ENCODE measurements at places on chromosomes 16 and 17. TPM values are rescaled to one million over a fixed set of nuclear protein-coding genes. Genes with fewer than 3 reads are reported as not detected.

Gene CES4A
- total RNA-seq = 25.0 TPM

Gene TP53TG3F
- 2.0 TPM for total RNA-seq

Gene CD7
- total RNA-seq = 2.3 TPM

Gene DPEP3
- total RNA-seq = 127 TPM

Gene USP43
- 7.2 TPM for total RNA-seq

DNA sequence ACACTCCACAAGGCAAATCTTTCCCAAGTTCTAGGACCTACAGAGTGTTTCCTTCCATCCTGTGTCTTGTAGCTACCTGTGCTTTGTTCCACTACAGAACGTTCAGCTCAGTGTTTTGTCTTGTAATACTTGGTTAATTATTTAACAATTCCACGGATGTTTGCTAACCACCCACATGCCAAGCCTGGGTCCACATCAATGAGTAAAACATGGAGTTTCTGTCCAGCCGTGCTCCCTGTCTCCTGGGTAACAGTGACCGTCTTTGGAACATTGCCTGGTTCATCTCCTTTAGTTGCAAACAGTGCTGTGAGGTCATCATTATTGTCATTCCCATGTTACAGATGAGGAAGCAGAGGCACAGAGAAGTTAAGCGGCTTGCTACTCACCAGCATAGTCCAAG lies 41.3 kb downstream of the IRF8 start:
- H3K4me3 ChIP-seq = no peak overlapping the region
- DNase-seq = no peak
- peaks cover 6% of the 10 kb centered on the region for H3K4me1 ChIP-seq

GRCh38 chr16:48279199-48279598 lies 31.9 kb upstream of the ABCC11 start:
- no peak for DNase-seq
- no peaks in the 10 kb centered on the region for H3K4me1 ChIP-seq
- H3K27me3 ChIP-seq = no peaks in the 10 kb centered on the region
- no peaks in the 10 kb centered on the region for H3K36me3 ChIP-seq

GRCh38 chr16:67718668-67719047 lies 458 bp downstream of the GFOD2 start:
- peak overlapping the region; percentile 98 for H3K4me3 ChIP-seq
- H3K27ac ChIP-seq = no peak overlapping the region
- no peaks in the 10 kb centered on the region for H3K36me3 ChIP-seq
- DNase-seq = peak; percentile 20
- no peaks in the 10 kb centered on the region for H3K27me3 ChIP-seq

GRCh38 chr17:57315061-57316015 lies 59.0 kb downstream of the MSI2 start:
- no peaks in the 10 kb centered on the region for H3K36me3 ChIP-seq
- H3K4me1 ChIP-seq = peaks cover 4% of the 10 kb centered on the region
- no peaks in the 10 kb centered on the region for H3K27me3 ChIP-seq

DNA sequence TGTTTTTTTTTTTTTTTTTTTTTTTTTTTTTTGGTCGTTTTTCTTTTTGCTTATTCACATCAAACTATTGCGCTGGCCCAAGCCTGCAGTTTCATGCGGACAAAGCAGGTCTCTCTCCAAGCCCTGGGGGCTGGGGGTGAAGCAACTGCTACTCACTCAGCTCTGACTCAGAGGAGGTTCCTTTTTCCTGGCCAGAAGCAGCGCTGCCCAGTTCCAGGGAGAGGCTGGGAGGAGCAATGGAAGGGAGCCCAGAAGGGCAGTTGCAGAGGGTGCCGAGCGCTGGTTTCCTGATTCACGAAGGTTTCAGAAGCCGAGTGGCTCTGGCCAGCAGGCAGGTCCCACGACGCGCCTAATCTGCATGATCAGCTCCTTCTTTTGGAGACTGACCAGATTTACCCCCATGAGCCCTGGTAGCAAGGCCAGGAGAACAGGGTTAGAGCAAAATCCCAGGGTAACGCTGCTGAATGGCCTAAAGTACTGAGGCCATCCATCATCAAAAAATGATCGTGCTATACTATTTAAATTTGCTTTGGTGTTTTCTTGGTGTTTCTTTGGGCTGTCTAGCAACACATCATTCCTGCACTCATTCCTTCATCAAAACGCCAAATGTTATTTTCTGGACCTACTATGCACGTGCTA lies 144.7 kb upstream of the SOX9 start:
- H3K36me3 ChIP-seq = no peaks in the 10 kb centered on the region
- no peaks in the 10 kb centered on the region for H3K27me3 ChIP-seq
- no peak overlapping the region for H3K4me3 ChIP-seq
- DNase-seq = peak; percentile 47
- no peak overlapping the region for H3K27ac ChIP-seq

GRCh38 chr17:80758481-80759376 lies 214.1 kb downstream of the RPTOR start:
- H3K27me3 ChIP-seq = no peaks in the 10 kb centered on the region
- H3K4me3 ChIP-seq = no peak overlapping the region
- H3K27ac ChIP-seq = no peak overlapping the region
- H3K4me1 ChIP-seq = no peaks in the 10 kb centered on the region
- no peak for DNase-seq

GRCh38 chr16:80023865-80024264 lies 423.3 kb upstream of the MAF start:
- peak overlapping the region; percentile 28 for H3K27ac ChIP-seq
- DNase-seq = peak; percentile 59
- H3K4me3 ChIP-seq = no peak overlapping the region
- no peaks in the 10 kb centered on the region for H3K27me3 ChIP-seq
- no peaks in the 10 kb centered on the region for H3K36me3 ChIP-seq
- H3K4me1 ChIP-seq = peaks cover 4% of the 10 kb centered on the region

- no peaks in the 10 kb centered on the region for H3K27me3 ChIP-seq
- H3K36me3 ChIP-seq = no peaks in the 10 kb centered on the region
- no peak for DNase-seq
- no peak overlapping the region for H3K27ac ChIP-seq
- no peak overlapping the region for H3K4me3 ChIP-seq
Measured at GRCh38 chr16:19105891-19106624, 7.7 kb upstream of the ITPRIPL2 start.

GRCh38 chr17:59629174-59629573 lies 9.5 kb downstream of the CLTC start:
- peaks cover 28% of the 10 kb centered on the region for H3K4me1 ChIP-seq
- no peak overlapping the region for H3K27ac ChIP-seq
- H3K27me3 ChIP-seq = no peaks in the 10 kb centered on the region
- no peaks in the 10 kb centered on the region for H3K36me3 ChIP-seq
- H3K4me3 ChIP-seq = no peak overlapping the region

DNA sequence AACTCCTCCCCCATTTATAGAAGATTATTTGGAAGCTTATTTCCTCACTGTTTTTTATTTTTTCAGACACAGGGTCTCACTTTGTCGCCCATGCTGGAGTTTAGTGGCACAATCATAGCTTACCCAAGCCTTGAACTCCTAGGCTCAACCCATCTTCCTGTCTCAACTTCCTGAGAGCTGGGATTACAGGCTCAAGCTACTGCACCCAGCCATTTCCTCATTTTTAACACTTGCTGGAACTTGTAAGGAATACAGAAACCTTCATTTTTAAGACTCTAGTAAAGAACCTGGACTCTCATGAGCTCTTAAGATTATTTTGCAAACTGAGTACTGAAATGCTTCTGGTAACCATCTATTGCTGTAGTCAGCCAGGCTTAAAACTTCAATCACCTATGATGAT lies 29.9 kb downstream of the KANSL1 start:
- no peaks in the 10 kb centered on the region for H3K27me3 ChIP-seq
- no peak for DNase-seq
- H3K4me3 ChIP-seq = no peak overlapping the region
- peaks cover 30% of the 10 kb centered on the region for H3K4me1 ChIP-seq
- no peaks in the 10 kb centered on the region for H3K36me3 ChIP-seq

GRCh38 chr17:45221081-45222013 lies at the start of gene FMNL1:
Gene FMNL1, plus strand, starts transcription at chr17:45221885. Its CDS starts 240 bp downstream, at chr17:45222125.
- H3K27ac ChIP-seq = no peak within 1 kb of the TSS
- peak within 1 kb of the TSS; percentile 59 for H3K4me3 ChIP-seq
- no peaks in the 10 kb centered on the region for H3K27me3 ChIP-seq
- peak; percentile 47 for DNase-seq

DNA sequence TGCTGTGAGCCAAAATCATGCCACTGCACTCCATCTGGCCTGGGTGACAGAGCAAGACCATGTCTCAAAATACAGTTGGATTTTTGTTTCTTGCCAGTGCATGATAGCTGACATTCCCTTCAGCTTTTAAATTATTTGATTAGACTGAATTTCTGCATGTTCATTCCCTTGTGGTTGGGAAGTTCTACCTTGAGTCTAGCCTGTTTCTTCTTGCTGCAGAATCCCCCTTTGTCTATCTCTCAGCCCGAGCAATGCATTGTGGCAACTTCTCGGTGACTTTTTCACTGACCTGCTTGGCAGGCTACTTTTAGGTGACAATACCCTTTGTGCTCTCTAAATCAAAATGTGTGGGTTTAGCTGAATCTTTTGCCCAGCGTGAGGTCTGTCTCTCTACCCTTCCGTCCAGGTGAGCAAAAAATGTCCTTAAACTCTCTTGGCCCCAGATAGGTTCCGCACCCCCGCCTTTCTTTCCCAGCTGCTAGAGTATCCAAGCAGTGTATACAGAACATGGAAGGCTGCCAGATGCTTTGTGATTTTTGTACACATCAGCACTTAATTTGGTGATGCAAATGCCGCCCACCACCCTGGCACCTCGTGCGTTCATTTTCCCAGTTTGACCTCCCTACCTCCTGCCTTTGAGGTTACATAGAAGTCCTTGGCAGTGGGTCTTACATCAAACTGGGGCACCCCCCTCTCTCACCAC lies 130.2 kb downstream of the ABCC6 start:
- H3K27ac ChIP-seq = peak overlapping the region; percentile 72
- no peak overlapping the region for H3K4me3 ChIP-seq
- DNase-seq = peak; percentile 77
- H3K36me3 ChIP-seq = no peaks in the 10 kb centered on the region
- H3K27me3 ChIP-seq = no peaks in the 10 kb centered on the region
- peaks cover 42% of the 10 kb centered on the region for H3K4me1 ChIP-seq

- peaks cover 39% of the 10 kb centered on the region for H3K4me1 ChIP-seq
- no peak for DNase-seq
- H3K36me3 ChIP-seq = no peaks in the 10 kb centered on the region
- H3K27me3 ChIP-seq = no peaks in the 10 kb centered on the region
Measured at GRCh38 chr16:85089525-85089924, 22.7 kb downstream of the CIBAR2 start.

DNA sequence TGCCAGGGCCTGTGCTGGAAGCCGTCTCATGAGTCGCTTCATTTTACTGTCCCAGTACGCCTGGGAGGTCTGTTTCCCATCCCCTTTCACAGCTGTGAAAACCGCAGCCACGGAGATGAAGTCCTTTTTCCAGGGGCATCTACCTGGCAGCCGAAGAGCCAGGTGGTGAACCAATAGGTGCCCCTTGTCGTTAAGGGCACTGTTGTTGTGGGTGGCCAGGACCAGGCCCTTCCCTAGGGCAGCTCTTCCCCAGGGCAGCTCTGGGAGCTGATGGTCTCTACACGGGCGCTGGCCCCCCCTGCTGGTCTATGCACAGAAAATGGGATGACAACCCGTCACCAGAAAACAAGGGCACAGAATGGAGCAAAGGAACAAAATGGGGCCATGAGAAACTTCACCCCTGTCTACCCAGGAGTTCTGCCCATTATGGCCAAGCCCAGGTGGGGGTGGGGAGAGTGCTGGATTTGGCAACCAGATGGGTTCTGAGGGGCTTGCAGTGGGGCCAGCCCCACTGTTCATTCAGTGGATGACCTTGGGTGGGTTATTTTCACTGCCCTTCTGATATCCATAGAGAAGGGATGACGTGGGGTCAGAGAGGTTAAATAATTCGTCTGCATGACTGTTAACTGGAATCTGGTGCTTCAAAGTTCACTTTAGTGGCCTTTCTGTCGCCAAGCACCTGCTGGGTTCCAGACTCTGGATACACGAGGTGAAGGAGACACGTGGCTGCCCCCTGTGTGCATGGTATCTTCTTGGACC lies 11.5 kb downstream of the RMI2 start:
- H3K27me3 ChIP-seq = no peaks in the 10 kb centered on the region
- no peak overlapping the region for H3K4me3 ChIP-seq
- peaks cover 24% of the 10 kb centered on the region for H3K4me1 ChIP-seq
- no peaks in the 10 kb centered on the region for H3K36me3 ChIP-seq
- DNase-seq = peak; percentile 75

GRCh38 chr16:17345043-17345442 lies 125.7 kb downstream of the XYLT1 start:
- no peaks in the 10 kb centered on the region for H3K36me3 ChIP-seq
- peaks cover 22% of the 10 kb centered on the region for H3K4me1 ChIP-seq
- DNase-seq = peak; percentile 81
- H3K27me3 ChIP-seq = no peaks in the 10 kb centered on the region

GRCh38 chr16:51143196-51143977 lies 7.7 kb downstream of the SALL1 start:
- no peak for DNase-seq
- H3K27ac ChIP-seq = no peak overlapping the region
- no peak overlapping the region for H3K4me3 ChIP-seq
- no peaks in the 10 kb centered on the region for H3K36me3 ChIP-seq

- no peak overlapping the region for H3K4me3 ChIP-seq
- peak; percentile 69 for DNase-seq
- no peaks in the 10 kb centered on the region for H3K27me3 ChIP-seq
- H3K36me3 ChIP-seq = no peaks in the 10 kb centered on the region
- H3K4me1 ChIP-seq = peaks cover 8% of the 10 kb centered on the region
- no peak overlapping the region for H3K27ac ChIP-seq
Measured at GRCh38 chr16:11133344-11133943, 122.6 kb downstream of the SOCS1 start.

DNA sequence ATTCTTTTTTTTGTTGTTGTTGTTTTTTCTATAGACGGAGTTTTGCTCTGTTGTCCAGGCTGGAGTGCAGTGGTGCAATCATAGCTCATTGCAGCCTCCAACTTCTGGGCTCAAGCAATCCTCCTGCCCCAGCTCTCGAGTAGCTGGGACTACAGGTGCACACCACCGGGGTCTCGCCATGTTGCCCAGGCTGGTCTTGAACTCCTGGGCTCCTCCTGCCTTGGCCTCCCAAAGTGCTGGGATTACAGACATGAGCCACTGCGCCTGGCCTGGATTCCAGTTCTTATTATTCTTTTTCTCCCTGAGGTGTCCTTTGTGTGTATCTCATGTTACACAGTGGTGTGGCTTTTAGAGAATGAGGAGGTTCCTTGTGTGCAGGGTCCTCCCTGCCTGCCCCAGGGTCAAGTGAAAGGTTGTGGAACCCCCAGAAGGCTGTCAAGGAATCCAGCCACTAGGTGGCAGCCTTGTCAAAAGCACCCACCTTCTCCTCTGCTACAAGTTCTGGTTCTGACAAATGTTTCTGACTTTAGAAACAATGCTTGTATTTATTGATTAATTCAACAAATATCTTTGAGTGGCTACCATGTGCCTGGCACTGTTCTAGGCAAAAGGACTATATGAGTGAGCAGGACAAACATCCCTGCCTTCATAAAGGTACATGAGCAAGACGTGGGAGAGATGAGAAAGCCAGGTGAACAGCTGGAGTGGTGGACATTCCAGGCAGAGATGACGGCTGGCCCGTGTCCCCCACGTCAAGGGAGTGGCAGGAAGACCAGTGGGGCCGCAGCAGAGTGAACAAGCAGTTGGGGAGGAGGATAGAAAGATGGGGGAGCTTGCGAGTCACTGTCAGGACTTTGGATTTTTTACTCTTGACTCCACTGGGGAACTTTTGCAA lies 112.4 kb downstream of the SPECC1 start:
- no peaks in the 10 kb centered on the region for H3K27me3 ChIP-seq
- no peak overlapping the region for H3K27ac ChIP-seq
- H3K4me3 ChIP-seq = no peak overlapping the region
- H3K4me1 ChIP-seq = peaks cover 8% of the 10 kb centered on the region
- H3K36me3 ChIP-seq = no peaks in the 10 kb centered on the region

All from testis (tissue), 5 donors.